ENCODE measurements at places on chromosomes 4 and X.

GRCh38 chr4:66091786-66092185 is 421.5 kb upstream of the EPHA5 start:
- DNase-seq = no peak

DNA sequence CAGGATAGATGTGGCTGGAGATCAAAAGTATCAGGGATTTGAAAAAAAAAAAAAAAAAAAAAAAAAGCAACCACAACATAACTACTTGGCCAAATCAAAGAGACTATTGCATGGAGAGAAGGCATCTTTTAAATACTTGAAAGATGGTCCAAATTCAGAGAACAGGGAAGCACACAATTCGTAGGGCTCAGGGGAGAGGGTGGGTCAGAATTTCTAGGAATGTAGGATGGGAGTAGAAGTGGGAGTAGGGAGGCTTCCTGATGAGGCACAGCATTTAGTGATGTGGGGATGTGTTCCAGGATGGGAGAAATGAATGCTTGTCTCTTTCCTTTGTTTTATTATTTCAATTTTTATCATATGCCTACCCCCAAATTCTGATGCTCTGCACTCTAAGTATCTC is 36.3 kb downstream of the RTL3 start:
- DNase-seq = no peak

- no peak for DNase-seq
These were observed 3.1 kb upstream of the PPP2R2C start for GRCh38 chr4:6475492-6476020.

- peak; percentile 60 for DNase-seq
These were observed 11.3 kb downstream of the CPEB2 start for GRCh38 chr4:15013585-15013984.

- DNase-seq = no peak
These were observed 226.1 kb downstream of the ENOX2 start for GRCh38 chrX:130676861-130677260.

DNA sequence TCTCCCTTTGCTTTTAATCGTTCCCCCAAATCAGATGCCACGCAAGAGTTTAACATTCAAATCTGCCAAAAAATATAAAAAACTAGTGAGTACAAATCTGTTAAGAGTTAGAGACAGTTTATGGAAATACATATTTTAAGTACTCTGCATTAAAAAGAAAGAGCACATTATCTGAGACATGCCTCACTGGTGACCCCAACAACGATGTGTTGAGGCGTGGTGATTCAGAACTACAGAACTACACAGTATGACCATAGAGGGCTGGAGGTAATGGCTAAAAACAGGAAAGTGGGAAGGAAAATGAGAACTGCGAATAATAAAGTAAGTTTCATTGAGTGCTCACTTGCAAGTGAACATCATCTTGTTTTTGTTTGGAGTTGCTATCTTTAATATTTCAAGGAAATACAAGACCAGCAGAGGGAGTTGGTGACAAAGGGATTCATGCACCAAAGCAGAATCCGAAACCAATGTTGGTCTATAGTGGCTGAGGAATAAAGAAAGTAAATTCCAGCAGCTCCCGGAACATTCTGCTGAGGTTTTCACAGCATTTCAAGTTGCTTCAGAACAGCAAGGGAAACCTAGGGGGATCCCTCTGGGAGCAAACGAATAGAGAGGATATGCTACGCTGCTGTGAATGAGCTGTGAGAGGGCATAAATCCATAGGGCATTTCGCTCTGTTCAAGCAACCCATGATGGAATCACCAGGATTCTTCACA is 92.2 kb downstream of the DCHS2 start:
- DNase-seq = peak; percentile 71

DNA sequence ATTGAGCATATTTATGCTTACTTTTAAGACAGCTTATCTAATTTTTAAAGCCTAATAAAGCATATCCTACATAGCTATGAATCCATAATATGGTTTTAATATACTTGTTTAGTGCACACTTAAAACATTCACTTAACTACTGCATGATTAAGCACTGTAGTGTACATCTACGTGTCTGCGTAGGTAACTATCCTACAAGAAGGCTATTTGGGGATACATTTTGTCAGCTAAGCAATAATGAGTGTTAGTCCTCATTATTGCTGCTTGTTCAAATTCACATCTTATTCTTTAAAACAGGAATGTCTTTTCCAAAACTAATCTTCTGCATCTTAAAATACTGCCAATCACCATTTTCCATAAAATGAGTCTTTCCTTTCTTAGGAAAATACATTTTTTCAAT is 38.6 kb downstream of the GASK1B start:
- no peak for DNase-seq

GRCh38 chrX:107561468-107562215 is 66.7 kb upstream of the PRPS1 start:
- no peak for DNase-seq

GRCh38 chr4:22410645-22411247 is 105.1 kb downstream of the ADGRA3 start:
- peak; percentile 16 for DNase-seq

GRCh38 chr4:151153585-151153984 is 54.2 kb downstream of the RPS3A start:
- no peak for DNase-seq

DNA sequence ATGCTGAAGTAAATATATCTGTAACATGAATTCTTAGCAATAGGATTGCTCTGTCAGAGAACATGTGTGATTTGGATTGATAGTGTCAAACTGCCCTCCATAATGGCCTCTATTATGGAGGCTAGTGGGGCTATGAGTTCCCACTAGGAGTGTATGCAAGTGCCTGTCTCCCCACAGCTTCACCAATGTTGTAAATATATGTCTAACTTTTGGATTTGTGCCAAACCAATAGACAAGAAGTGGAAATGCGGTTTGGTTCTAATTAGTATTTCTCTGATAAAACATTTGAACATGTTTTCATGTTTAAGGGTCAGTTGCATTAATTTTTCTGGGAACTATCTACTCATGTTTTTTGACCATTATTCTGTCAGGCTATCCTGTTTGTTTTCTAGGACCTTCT is 28.1 kb downstream of the GPAT3 start:
- no peak for DNase-seq

- DNase-seq = no peak
These were observed 302.9 kb upstream of the FTHL17 start for GRCh38 chrX:31374786-31375185.

DNA sequence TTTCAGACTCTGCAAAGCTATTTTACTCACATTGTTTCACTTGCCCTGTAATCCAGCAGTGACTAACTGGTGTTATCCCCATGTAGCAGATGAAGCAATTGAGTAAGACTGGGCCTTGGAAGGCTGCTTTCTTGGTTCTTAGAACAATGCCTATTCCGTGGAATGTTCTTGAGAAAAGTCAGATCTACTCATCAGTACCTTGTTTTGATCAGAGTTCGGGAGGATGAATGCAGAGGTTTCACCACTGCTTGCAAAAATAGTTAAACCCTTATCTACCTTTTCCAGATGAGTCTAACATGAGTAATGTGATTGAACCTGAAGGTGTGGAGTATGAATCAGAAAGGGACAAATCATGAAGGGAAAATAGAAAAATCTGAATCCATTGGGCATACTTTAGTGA is 1.8 kb downstream of the MAOB start:
- no peak for DNase-seq

DNA sequence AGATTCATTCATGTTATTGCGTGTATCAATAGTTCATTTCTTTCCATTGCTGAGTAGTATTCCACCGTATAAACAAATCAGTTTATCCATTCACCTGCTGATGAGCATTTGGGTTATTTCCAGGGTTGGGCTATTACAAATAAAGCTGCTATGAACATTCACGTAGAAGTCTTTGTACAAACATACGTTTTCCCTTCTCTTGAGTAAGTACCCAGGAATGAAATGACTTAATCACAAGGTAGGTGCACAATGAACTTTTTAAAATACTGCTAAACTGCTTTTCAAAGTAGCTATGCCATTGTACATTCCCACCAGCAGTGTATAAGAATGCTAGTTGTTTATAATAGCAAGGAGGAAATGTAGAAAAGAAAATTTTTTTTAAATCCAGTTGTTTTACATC is 35.9 kb downstream of the SYTL4 start:
- no peak for DNase-seq

- DNase-seq = no peak
These were observed 75.9 kb downstream of the AASDH start for GRCh38 chr4:56311299-56311975.

- no peak for DNase-seq
These were observed 10.9 kb downstream of the GAB1 start for GRCh38 chr4:143347484-143348111.

All from pons (tissue), 1 donor.